Liver (tissue), 10 donors: ENCODE measurements at places on chromosomes 3 and 15. TPM values are rescaled to one million over a fixed set of nuclear protein-coding genes. Genes with fewer than 3 reads are reported as not detected.

The ALDH1A3 gene
- 8.4 TPM for total RNA-seq

The PLA2G4B gene
- total RNA-seq, result 0.33 TPM

The ONECUT1 gene
- total RNA-seq, result 51.0 TPM

The ITIH1 gene
- 1,022 TPM for total RNA-seq

The VILL gene
- 3.5 TPM for total RNA-seq

The CCDC33 gene
- total RNA-seq, result not detected

The KLHL25 gene
- 34.2 TPM for total RNA-seq

The SCAANT1 gene
- not detected for total RNA-seq

The PROS1 gene
- total RNA-seq, result 123 TPM

The LRRK1 gene
- total RNA-seq, result 4.0 TPM

DNA sequence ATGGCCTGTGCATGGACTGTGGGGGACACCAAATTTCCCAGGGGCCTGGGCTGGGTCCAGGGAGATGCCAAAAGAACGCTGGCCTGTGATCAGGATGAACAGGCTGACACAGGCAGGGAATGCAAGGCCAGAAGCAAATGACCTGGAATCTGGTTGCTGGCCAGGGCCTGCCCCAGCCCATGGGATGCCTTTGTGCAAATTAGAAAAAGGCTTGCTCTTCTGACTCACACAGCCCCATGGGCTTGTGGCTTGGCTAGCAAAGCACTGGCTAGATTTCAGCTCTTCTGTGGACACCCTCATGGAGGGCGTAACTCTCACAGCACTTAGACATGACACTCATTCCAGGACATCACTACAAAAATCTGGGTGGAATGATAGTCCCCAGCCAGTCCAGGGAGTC, 356.0 kb downstream of the SHQ1 start:
- no peak for DNase-seq

DNA sequence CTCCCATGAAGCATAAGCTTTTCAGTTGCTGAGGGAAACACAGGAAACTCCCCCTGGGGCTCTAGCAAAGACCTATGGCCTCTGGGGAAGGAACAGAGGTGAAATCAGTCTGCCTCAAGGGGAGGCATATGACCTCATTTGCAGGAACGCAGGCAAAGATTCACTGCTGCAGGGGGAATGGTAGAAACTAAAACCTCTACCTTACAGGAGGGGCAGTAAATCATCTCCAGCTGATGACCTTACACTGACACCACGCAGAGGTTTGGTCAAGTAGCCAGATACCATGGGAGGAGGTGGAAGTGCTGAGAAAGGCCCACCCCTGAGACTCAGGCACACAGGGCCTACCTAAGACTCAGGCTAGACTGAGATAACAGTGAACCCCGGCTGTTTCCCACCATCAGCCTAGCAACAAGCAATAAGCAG, 81.1 kb downstream of the RAD18 start:
- no peak for DNase-seq

GRCh38 chr3:111613294-111613693, 18.1 kb upstream of the ZBED2 start:
- no peak for DNase-seq

- no peak for DNase-seq
Measured at GRCh38 chr3:128369881-128370642, 96.6 kb downstream of the DNAJB8 start.

GRCh38 chr3:3552761-3553160, 246.5 kb upstream of the LRRN1 start:
- no peak for DNase-seq

DNA sequence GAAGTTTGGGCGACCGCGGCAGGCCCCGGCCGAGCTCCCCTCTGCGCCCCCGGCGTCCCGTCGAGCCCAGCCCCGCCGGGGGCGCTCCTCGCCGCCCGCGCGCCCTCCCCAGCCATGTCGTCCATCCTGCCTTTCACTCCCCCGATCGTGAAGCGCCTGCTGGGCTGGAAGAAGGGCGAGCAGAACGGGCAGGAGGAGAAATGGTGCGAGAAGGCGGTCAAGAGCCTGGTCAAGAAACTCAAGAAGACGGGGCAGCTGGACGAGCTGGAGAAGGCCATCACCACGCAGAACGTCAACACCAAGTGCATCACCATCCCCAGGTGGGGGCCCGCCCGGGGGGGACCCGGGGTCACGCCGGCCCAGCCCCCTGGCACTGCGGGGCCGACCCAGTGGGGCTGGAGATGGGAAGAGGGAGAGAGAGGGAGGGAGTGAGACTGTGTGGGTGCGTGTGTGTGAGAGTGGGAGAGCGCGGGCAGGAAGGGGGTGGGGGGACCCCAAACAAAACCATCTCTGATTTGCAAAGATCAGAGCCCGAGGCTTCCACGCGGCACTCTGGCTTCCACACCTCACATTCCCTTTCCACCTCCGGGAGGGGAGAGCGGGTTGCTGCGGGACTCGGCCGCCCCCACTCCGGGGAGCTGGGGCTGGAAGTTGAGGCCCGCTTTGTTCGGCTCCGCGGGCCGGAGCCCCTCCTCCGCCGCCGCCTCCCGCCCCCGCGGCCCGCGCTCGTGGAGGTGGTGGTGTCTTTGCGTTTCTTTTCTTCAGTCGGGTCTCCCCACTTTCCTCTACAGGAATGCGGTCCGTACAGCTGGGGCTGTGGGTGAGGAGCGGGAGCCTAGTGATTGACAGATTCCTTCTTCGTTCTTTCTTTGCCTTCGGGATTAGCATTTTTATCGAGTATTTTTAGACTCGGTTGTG, 898 bp downstream of the SMAD3 start:
- DNase-seq, result no peak

DNA sequence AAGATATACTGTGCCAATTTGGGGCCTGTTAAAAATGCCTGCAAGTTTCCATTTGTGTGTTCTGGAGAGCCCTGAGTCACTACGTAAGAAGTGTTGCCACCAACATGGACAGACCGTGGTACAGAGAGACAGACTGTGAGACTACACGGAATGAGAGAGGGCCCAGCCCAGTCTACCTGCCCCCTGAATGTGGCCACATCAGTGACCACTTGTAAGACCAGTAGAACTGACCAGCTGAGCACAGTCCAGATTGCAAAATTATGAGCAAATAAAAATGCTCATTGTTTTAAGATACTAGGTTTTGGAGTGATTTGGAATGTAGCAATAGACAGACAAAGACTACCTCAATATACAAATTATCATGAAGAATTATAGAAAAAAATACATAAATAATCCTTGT, 42.0 kb downstream of the ATR start:
- no peak for DNase-seq

- no peak for DNase-seq
Measured at GRCh38 chr3:60263191-60263590, 988.1 kb downstream of the FHIT start.

DNA sequence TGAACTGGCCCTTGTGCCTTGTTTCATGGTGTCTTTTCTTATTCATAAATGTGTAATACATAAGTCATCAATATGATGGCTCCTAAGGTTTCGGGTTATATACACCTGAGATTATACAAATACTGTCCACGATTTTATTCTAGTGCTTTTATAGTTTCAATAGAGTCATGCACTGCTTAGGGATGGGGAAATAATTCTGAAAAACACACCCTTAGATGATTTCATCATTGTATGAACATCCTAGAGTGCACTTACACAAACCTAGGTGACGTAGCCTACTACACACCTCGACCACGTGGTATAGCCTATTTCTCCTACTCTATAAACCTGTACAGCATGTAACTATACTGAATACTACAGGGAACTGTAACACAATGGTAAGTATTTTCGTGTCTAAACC, 988.8 kb upstream of the NR2F2 start:
- no peak for DNase-seq

DNA sequence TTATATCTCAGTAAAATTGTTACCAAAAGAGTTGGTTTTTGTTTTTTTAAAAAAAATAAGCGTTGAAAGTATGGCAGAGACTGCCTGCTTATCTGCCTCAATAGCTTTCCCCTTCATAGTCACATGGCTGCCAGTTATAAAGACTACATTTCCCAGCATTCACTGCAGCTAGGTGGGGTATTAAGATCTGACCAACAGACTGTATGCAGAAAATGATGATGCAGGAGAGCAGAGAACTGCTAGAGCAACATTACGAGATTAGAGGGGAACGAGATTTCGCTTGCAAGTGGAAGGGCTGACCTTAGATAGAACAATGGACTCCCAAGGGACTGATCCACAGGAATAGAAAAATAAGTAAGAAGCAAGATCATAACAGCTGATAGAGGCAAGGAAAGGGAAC, 14.3 kb downstream of the RHOA start:
- DNase-seq, result no peak

GRCh38 chr15:65824941-65825544, 33.0 kb upstream of the DENND4A start:
- no peak for DNase-seq

- no peak for DNase-seq
Measured at GRCh38 chr15:98442379-98442833, 205.9 kb upstream of the IGF1R start.

DNA sequence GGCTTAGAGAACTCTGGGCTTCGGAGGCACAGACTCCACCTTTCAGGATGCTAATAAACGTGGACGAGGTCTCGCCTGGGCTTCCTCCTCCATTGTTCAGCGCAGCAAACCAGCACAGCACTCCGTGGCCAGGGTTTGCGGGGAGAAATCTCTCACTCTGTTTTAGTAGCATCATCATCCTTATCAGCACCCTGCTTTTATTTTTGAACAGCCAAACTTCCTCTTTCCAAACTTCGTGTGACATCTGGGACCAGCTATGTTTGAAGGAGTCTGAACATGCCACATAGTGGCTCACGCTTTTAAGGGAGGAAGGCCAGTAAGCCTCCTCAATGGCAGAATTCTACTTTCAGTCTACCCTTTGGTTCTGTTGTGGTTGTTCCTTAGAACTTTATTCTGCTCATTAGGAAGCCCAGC, 149.0 kb downstream of the PGPEP1L start:
- DNase-seq, result no peak

- DNase-seq, result no peak
Measured at GRCh38 chr3:20028905-20029331, 11.3 kb upstream of the KAT2B start.

GRCh38 chr3:71859123-71859519, 74.2 kb upstream of the PROK2 start:
- DNase-seq, result no peak

GRCh38 chr3:109336291-109336861, 970 bp downstream of the DPPA4 start:
- peak; percentile 49 for DNase-seq

GRCh38 chr3:29936054-29936453, 655.2 kb downstream of the RBMS3 start:
- DNase-seq, result no peak

- no peak for DNase-seq
Measured at GRCh38 chr15:68634531-68634930, 55.7 kb downstream of the CORO2B start.

DNA sequence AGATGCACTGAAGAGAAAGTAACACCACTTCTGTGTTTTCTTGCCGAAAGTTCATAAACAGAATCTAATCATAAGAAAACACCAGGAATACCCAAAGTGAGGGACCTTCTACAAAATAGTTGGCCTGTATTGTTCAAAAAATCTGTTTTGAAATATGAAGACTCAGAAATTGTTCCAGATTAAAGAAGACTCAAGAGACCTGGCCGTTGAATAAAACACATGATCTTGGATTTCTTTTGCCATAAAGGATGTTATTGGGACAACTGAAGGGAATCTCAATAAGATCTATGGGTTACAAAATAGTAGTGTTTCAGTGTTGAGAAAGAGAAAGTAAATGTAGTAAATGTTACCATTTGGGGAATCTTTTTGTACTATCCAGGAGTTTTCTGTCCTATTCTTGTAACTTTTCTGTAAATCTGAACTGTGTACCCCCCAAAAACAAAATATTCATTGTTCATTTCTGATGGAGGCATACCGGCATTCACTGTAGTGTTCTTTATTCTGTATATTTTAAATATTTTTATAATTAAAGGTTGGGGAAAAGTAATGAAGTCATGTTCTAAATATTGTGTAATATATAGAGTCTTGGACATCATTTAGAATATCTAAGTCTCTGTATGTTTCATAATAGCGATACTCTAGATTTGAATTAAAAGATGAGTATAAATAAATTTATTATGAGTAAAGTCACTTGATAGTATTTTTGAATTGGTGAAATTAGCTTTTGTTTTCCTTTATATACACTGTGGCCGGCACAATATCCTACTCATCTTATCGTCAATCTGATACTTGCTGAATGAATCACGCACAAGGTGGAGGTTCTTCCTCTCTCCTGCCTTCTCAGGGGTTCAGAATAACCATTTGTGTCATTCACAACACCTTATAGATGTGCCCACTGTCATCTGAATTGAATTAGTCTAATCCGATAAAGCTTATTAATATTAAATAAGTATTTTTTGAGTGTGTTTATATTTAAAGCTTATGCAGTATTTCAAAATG, 66.7 kb downstream of the TRAK1 start:
- no peak for DNase-seq

- no peak for DNase-seq
Measured at GRCh38 chr15:69377216-69377970, 36.8 kb upstream of the KIF23 start.

- no peak for DNase-seq
Measured at GRCh38 chr15:40746916-40747418, 8.1 kb downstream of the RMDN3 start.

DNA sequence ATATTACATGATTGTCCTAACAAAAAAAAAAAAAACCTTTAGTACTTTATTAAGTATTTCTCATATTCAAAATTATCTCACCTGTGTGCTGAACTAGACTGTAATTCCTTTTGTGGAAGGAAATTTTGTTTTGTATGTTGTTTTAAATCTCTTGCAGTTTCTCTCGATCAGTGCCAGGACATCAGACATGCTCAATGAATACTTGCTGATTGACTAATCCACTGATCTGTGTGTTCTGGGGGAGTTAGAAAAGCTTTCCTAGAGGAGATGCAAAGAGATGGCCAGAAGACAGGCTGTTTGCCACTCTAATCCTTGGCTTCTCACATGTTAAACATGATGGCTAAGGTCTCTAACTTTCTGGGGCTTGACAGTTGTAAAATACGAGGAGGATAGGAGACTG, 233.3 kb upstream of the NR2E3 start:
- DNase-seq, result no peak

DNA sequence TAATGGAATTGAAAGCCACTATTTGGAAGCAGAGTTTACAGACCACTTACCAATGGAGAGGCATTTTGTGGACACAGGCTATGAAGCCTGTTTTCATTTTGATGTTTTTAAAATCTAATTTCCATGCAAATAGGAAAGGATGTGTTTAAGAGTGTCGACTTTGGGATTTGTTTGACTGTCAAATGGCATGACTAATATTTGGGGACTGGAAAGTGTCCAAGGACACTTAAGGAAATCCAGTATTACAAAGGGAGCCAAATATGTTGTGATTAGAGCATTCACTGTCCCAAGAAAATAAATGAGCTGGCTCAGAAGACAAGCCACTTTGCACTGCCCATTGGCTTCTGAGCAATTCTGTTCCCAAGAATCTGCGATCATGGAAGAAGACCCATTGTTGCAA, 34.0 kb upstream of the SLC6A11 start:
- no peak for DNase-seq

DNA sequence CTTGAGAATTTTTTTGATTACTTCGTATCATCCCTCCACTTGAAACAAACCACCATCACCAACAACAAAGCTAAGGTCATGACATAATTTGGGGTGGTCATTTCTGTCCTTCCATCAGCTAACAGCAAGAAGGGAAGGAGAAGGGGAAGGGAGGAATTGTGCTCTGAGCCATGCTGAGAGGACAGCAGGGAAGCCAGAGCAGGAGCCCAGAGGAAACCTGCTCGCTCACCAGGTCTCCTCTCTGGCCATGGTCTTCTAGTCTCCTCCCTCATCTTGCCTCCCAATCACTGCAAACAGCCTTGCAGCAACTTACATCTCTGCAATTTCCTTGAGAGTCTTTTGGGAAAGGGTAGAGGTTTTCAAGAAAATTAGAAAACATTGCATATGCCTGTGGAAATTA, 196.7 kb downstream of the SSR3 start:
- no peak for DNase-seq

GRCh38 chr3:171672538-171672937, 137.7 kb downstream of the PLD1 start:
- no peak for DNase-seq
